ENCODE measurements at places on chromosomes 7 and 10. TPM values are rescaled to one million over a fixed set of nuclear protein-coding genes. Genes with fewer than 3 reads are reported as not detected.
A peak's percentile ranks its signal among the peaks of the same experiment; 100 is the strongest.

PYROXD2 gene
- 3.9 TPM for total RNA-seq

LRRN3 gene
- total RNA-seq: 93.6 TPM

FAM221A gene
- total RNA-seq: 4.7 TPM

GFRA1 gene
- not detected for total RNA-seq

- no peak for DNase-seq
These were observed 32.0 kb downstream of the SHOC2 start for GRCh38 chr10:110951381-110951780.

DNA sequence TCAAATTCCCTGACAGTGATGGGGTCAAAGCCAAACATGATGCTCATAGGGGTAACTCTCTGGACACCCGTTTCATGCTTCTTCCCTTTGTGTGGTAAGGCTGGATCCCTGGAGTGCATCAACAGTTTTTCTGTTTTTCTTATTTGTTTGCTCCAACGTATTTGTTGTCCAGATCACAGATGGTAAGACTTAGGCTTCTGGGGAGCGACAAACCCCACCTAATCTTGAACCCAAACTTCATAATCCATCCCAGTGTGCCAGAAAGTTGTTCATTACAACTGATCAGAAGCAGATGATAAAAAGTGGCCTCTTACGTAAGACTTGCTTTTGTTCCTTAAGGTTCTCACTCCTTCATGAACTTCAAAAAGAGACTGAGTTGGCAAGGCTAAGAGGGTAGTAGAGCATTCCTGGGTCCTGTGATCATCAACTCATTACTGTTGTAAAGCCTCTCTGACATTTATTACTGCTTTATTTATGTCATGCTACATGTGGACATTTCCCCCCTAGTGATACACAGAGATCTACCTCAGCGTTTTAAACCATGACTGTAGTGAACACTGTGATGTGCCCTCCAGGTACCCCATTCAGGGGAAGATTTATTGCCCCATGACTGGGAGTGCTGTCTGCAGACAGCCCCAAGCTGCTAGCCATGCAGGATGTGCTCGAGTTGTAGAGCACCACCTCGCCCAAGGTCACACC lies 125.6 kb downstream of the CCDC71L start:
- no peak for DNase-seq

DNA sequence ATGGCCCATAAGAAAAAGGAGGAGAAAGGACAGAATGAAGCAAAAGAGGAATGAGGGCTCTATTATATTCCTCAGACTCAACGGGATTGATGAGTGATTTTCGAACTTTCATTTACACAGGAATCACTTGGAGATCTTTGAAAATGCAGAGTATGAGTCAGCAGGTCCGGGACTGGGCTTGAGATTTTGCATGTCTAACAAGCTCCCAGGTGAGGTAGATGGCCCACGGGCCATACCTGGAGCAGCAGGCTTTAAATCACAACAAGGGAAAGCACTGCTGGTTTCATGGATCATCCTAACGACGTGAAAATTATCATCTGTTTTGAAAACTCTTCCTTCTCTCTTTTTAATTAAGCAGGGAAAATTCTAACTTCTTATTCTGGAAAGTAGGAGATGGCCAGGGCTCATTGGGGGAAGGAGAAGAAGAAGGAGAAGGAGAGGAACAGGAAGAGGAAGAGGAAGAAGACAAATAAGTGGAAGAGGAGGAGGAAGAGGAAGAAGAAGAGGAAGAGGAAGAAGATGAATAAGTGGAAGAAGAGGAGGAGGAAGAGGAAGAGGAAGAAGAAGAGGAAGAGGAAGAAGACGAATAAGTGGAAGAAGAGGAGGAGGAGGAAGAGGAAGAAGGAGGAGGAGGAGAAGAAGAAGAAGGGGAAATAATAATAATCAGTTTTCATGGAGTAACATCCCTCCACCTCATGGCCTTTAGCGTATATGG lies 3.8 kb upstream of the SDK1 start:
- DNase-seq: no peak

- DNase-seq: no peak
These were observed 7.4 kb upstream of the SMIM30 start for GRCh38 chr7:113125728-113126127.

- peak; percentile 66 for DNase-seq
These were observed 3.2 kb downstream of the SFMBT2 start for GRCh38 chr10:7407368-7408290.

DNA sequence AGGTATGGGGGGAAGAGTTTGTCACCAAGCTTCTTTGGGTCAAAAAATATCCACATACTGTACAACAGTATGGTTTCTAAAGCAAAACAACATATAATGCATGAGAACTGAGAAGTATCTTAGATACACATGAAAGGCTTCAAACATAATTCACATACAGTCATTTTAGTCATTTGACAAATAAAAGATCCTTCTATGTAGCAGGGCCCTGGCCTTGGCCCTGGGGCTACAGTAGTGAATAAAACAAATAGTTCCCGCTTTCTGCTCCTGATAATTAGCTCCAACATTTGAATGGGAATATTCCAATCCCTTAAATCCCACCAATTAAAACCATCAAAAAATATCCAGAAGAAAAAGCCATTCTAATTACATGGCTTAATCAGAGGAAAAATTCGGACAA lies 51.3 kb downstream of the MALSU1 start:
- DNase-seq: no peak

- DNase-seq: no peak
These were observed 168.8 kb downstream of the CPED1 start for GRCh38 chr7:121157341-121157751.

- DNase-seq: no peak
These were observed 57.3 kb downstream of the COPG2 start for GRCh38 chr7:130611218-130611617.
